ENCODE measurements at places on chromosomes 7 and 10. TPM values are rescaled to one million over a fixed set of nuclear protein-coding genes. Genes with fewer than 3 reads are reported as not detected.
A peak's percentile ranks its signal among the peaks of the same experiment; 100 is the strongest.

GRCh38 chr7:41910940-41911600, 208.2 kb upstream of the INHBA start:
- DNase-seq, result no peak

GRCh38 chr10:114401195-114401791, 3.0 kb downstream of the AFAP1L2 start:
- DNase-seq, result no peak

DNA sequence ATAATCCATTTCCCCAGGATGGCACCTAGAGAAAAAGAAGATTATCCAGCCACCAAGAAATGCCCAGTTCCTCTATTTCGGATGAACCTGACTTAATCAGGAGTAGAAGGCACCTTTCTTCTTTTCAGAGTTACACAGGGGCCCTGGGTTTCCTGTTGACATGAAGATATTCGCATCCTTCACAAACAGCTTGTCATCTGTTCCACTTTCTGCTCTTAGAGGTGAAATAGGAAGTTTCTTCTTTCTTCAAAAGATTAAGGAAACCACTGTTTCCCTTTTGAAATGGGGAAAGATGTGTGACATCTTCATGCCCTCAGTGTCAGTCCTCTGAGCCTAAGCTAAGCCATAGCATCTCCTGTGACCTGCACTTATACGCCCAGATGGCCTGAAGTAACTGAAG, 39.1 kb upstream of the RAB18 start:
- DNase-seq, result no peak

The SLC12A9 gene
- 18.6 TPM for polyA plus RNA-seq

GRCh38 chr7:92644406-92645113, 54.4 kb upstream of the FAM133B start:
- no peak for DNase-seq

GRCh38 chr10:127897177-127897576, 4.4 kb upstream of the CLRN3 start:
- no peak for DNase-seq

DNA sequence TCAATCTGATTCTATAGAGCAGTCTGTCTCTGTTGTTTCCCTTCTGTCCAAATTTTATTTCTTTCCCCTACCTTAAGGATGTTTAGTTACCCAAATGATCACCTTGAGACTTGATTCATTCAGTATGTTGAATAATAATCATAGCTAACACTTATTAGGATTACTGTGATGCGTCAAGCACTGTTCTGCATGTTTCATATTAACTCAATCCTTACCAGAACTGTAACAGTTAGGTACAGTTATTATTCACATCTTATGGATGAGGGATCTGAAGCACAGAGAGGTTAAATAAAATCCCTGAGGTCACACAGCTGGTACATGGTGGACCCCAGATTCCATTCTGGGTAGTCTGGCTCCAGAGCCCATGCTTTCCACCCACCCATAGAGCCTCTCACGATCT, 97.9 kb upstream of the SAMD8 start:
- DNase-seq, result no peak

DNA sequence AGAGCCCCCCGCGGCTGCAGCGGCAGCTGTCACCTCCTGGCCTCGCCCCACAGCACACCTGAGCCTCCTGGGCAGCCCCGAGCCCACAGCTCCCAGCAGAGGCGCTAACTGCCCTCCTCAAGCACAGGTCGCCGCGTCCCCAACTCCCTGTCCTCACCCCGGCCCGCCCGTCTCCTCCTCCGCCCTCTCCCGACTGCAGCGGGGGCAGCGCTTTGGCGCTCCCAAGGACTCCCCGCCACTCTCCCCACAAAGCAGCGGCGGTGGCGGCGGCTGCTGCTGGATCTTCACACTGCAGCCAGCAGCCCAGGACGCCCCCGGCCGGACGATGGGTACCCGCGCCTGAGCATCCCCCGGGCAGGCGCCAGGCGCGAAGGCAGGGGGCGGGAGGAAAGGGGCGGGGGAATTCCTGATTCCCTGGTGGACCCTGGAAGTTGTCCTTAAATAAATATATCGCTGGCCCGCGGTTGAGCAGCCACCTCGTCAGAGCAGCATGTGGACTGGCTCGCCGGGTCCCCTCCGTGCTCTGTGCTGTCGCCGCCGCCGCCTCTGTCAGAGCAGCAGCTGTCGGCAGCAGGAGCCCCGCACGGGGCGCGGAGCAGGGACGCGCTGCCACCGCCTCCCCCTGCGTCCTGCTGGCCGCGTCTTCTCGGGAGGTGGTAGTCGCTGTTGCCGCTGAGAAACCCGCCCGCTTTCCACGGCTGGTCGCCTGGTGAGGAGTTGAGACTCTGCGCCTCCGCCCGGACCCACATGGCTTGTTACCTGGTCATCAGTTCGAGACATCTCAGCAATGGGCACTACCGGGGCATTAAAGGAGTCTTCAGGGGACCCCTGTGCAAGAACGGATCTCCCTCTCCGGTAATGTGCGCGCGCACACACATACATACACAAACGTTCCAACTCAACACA, at the start of gene ZNF804B:
TSS of gene ZNF804B (plus strand) at position 471 of the 906 bp plus-strand sequence. CDS start at position 748, 277 bp downstream.
- no peak for DNase-seq

DNA sequence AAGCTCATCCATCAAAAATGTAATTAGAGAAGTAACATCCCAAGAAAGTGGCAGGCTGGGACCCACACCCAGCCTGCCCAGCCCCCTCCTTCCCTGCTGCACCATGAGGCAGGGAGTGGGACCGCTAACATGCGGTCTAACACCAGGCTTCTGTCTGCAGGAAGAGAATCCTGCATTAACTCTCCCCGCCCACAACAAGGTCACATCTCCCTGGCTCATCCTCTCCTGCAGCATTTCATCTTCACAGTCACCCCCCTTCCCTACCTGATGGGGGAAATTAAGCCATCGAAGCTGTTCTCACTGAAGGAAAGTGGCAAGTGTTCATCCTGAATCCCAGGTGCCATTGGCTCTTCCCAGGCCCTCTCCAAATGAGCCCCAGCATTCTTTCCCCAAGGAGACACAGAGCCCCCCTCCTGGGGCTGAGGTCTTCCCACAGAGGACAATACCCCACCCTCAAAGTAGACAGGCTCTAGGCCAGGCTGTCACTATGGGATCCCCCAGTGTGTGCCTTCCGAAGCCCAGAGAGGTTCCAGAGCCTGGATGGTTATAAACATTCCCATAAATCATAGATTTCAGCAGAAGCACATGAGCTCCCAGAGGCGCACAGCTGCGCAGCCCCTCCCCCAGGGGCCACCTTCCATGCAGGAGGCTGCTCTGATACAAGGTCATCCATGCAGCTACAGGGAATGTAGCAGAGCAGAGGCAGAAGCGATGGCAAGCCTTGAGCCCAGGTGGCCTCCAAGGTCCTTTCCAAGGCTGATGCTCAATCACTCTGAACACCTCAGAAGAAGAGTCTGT, 148.0 kb downstream of the OAT start:
- no peak for DNase-seq

The C10orf67 gene
- polyA plus RNA-seq, result 1.9 TPM

- DNase-seq, result no peak
Observed at GRCh38 chr10:8531116-8531515, 476.6 kb downstream of the GATA3 start.

GRCh38 chr10:43607199-43607573, 948 bp downstream of the ZNF485 start:
- no peak for DNase-seq

The PHKG1 gene
- 0.68 TPM for polyA plus RNA-seq

DNA sequence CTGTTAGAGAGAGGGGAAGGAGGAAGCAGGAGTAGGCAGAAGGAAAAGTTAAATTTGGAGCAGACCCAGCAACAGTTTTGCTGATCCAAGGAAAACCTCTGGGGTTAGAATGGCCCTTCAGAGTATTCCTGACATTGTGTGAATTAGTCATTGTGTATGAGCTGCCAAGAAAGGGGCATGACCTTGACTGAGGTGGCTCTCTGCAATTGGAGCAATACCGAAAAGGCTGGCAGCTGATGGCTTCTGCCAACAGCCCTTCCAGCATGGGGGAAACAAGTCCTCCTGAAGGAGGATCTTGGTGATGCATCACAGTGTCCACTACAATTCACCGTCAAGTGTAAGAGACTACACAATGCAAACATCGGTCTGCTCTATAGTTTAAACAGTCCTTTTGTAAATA, 20.6 kb upstream of the WASL start:
- no peak for DNase-seq

- DNase-seq, result no peak
Observed at GRCh38 chr10:108346066-108346465, 1181.6 kb upstream of the SORCS1 start.

DNA sequence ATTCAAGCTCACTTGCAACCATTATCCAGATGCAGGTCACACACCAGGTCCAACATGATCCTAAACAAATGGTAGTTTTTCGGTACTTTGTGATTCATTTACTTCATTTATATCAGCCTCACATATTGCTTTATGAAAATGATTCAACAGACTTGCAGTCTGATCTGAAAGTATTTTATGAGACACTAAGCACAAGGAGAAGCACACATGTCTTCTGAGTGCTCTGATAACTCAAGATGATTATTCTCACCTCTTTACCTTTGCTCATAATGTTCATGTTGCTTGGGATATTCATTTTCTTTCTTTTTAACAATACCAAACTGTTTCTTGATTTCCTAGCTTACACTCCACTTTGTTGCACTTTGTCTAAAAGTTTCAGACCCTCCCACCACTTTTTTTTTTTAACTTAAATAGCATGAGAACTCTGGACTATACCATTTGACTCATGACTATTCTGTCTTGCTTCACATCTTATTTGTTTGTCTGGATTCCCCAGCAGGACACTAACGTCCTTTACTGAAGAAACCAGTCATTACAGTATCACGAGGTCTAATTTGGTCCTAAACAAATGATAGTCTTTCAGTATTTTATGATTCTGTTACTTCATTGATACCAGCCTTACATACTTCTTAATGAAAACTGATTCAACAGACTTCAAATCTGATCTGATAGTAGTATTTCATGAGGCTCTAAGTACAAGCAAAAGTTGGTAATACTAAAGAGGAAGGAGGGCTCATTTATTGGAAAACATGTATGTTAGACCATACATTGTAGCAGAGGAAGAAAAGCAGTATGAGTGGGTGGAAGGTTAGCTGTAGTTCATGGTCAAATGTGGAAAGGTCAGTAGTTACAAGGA, 171.8 kb upstream of the AHR start:
- no peak for DNase-seq

GRCh38 chr7:80387634-80388193, 124.2 kb downstream of the GNAT3 start:
- peak; percentile 17 for DNase-seq

- DNase-seq, result no peak
Observed at GRCh38 chr10:95337423-95338160, 46.8 kb upstream of the PDLIM1 start.

The PRR15 gene
- polyA plus RNA-seq, result 6.7 TPM

The ZC3HAV1 gene
- polyA plus RNA-seq, result 18.1 TPM

GRCh38 chr10:74558403-74558802, 268.0 kb upstream of the KAT6B start:
- no peak for DNase-seq

DNA sequence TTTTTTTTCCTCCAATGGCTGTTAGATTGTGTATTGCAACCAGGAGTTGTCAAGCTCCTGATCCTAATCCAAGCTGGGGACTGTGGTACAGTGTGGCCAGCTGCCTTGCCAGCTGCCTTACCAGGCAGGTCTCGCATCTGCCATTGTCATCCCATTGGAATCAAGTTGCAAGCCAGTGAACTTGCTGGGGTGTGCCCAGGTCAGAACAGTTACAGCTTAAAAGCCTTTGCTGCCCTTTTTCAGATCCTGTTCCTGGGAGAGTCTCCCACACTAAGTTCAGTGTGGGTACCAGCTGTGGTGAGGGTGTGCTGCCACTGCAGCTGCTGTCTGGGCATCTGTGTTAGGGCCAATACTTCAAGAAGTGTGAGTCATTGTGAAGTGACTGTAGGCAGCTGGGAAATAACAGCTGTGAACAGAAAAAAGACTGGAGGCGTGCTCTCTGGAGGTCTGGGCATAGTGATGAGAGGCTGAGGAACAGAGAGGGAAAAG, 72.8 kb downstream of the CCNY start:
- DNase-seq, result no peak

GRCh38 chr7:102305414-102306268, 19.0 kb downstream of the SH2B2 start:
- no peak for DNase-seq

DNA sequence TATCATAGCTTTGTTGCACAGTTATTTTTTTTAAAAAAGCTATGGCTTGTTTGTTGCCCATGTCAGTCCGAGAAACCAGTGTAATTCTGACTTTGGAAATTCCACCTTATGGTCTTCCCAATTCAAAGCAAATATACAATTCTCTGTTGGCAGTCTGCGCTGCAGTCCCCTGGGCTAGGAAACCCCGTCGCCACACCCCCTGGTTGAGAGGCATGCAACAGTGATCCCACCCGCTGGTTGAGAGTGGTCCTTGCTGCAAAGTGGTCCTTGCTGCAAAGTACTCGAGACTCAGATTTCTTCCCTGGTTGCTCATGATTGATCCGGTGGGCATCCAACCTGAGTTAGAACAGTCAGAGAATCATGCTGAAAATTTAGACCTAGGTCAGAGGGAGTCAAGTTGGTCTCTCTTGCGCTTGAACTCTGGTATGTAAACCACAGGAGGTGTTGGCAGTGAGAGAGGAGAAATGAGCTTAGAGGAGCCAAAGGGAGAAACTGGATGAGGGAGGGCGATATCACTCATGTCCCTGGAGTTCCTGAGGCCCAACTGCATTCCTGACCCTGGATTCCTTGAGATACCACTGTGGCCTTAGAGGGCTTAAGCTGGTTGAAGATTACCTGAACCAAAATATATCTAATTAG, 45.0 kb upstream of the STK17A start:
- no peak for DNase-seq

The PDSS1 gene
- polyA plus RNA-seq, result 9.9 TPM

The ZFAND4 gene
- 14.0 TPM for polyA plus RNA-seq

The PLXDC2 gene
- polyA plus RNA-seq, result 34.1 TPM

The NPY4R gene
- not detected for polyA plus RNA-seq

GRCh38 chr10:103922659-103923058, 4.7 kb upstream of the STN1 start:
- DNase-seq, result no peak

DNA sequence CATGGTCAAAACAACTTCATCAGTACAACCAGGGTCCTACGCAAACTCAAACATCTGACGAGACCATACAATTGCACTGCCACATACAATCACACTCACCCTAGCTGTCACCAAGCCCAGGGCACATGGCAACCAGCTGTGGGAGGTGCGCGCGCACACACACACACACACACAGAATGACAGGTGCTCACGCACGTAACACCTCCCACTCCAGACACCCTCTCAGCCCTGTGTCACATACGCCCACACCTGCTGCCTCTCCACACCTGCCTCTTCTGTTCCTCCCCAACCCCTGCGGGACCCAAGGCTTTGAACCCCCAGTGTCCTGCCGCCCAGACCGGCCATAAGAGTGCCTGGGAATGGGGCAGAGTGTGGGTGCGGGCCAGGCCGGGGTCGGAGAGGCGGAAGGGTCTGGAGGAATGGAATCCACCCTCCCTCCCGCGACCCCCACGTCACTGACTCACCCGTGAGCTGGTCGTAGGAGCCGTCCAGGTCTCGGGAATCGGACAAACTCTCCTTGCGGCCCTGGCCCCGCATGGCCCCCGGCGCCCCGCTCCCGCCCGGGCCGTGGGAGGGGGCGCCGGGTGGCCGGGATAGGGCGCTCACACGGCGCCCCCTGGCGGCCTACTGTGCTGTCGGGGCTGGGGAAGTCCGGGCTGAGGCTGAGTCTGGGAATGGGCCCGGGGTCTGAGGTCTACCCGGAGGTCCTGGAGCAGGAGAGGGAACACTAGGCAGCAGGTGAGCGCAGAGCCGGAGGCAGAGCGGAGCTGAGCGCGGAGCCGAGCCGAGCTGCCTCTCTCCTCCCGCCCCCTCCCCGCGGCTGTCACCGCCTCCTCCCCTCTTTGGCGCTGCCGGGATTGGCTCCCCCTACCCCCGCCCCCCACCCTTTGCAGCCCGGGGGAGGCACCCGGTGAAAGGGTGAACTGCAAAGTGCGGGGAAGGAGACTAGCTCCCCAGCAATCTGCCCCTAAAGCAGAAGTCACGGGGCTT, at the start of gene KCNIP2:
TSS of gene KCNIP2 (minus strand) at position 769 of the 990 bp plus-strand sequence. CDS start at position 537, 232 bp downstream.
- DNase-seq, result no peak

All from left renal cortex interstitium (tissue), 4 donors.